ENCODE measurements at places on chromosomes 7 and 10.
A peak's percentile ranks its signal among the peaks of the same experiment; 100 is the strongest.

GRCh38 chr7:4786015-4786414 lies 10.6 kb downstream of the AP5Z1 start:
- no peak for DNase-seq

GRCh38 chr7:22786290-22786932 lies 36.2 kb downstream of the TOMM7 start:
- DNase-seq, result peak; percentile 38

- no peak for DNase-seq
These were observed 1.7 kb downstream of the ATAD1 start for GRCh38 chr10:87816163-87816897.

GRCh38 chr7:99929730-99930053 lies 272 bp upstream of the GJC3 start:
- no peak for DNase-seq

- peak; percentile 60 for DNase-seq
These were observed 3.6 kb downstream of the ZSCAN21 start for GRCh38 chr7:100053215-100053614.

- no peak for DNase-seq
These were observed 88.9 kb downstream of the CABCOCO1 start for GRCh38 chr10:61751599-61751998.

- DNase-seq, result no peak
These were observed 24.6 kb upstream of the NPFFR1 start for GRCh38 chr10:70308121-70309060.

GRCh38 chr10:55098452-55098851 lies 297.4 kb upstream of the PCDH15 start:
- no peak for DNase-seq

- no peak for DNase-seq
These were observed 127.2 kb upstream of the SP8 start for GRCh38 chr7:20913853-20914252.

DNA sequence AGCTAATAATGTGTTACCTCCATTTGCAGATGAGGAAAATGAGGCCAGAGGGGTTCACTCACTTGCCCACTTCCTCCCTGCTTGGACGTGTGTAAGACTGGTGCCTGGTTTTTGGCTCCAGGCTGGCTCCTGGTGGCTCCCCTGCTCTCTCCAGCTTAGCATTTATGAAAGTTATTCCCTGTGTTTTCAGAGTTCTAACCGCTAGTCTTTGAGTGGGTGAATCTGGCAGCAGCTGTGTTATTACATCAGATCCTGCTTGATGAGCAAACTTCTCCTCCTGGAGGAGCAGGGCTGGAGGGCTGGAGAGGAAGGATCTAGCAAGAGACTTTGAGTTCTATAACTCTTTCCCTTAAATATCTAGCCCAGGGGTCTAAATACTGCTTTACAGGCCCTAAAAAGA lies 80.9 kb upstream of the AGBL3 start:
- peak; percentile 27 for DNase-seq

- DNase-seq, result no peak
These were observed 41.2 kb downstream of the ZCCHC24 start for GRCh38 chr10:79404231-79404609.

DNA sequence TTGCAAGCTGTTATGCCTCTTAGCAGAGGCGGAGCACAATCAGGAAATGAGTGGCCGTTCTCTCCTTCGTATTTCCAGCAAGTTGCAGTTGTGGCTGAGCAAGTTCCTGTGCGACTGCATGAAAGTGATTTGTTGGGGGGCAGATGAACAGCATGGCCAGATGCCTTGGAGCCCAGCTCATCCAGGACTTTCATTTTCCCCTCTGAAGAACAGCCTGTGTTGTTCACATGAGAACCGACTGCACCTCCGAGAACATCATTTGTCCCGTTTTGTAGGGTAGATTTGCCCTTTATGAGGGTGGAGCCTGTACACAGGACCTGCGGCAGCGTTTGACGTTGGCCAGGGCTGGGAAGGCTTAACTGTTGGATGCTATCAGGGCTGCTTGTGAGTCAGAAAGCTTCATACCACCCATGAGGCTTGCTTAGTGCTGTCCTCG lies 4.4 kb downstream of the BAG3 start:
- peak; percentile 29 for DNase-seq

DNA sequence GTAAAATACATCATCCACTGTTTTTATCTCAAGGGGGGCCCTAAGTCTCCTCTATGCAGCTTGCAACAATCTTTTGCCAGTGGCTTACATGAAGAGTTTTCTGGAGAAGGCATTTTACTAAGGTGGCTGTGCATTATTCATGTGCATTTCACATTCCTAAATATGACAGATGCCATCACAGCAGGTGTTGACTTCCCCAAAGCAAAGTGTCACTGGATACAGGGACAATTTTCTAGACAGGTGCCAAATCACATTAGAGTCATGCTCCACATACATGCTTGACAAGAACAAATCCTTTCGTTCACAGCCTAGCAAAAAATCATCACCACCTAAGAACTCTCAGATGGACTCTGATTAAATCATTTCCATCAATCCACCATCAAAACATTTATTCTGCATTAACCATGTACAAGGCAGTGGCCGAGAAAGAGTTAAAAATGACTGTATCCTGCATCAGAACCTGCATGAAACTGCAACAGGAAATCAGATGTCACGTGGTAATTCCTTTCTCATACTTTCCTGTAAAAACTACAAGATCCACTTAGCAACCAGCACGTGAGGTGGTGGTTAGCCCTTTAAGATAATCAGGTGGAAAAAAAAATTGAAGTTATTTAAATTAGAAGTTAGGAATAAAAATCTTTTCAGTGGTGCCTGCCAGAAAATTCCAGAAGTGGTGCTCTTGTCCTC lies 88.2 kb upstream of the AFAP1L2 start:
- no peak for DNase-seq

GRCh38 chr10:74050653-74051052 lies 52.7 kb downstream of the VCL start:
- no peak for DNase-seq

GRCh38 chr10:178208-178607 lies 43.0 kb downstream of the ZMYND11 start:
- no peak for DNase-seq

- DNase-seq, result no peak
These were observed 258.5 kb downstream of the ARL4A start for GRCh38 chr7:12945901-12946300.

GRCh38 chr7:46681865-46682503 lies 760.9 kb upstream of the IGFBP3 start:
- DNase-seq, result no peak

- no peak for DNase-seq
These were observed 302.4 kb downstream of the GRID1 start for GRCh38 chr10:86064219-86064618.

GRCh38 chr10:124324451-124324850 lies 94.3 kb downstream of the OAT start:
- no peak for DNase-seq
